ENCODE measurements at places on chromosomes 2 and 18.
A peak's percentile ranks its signal among the peaks of the same experiment; 100 is the strongest.

DNA sequence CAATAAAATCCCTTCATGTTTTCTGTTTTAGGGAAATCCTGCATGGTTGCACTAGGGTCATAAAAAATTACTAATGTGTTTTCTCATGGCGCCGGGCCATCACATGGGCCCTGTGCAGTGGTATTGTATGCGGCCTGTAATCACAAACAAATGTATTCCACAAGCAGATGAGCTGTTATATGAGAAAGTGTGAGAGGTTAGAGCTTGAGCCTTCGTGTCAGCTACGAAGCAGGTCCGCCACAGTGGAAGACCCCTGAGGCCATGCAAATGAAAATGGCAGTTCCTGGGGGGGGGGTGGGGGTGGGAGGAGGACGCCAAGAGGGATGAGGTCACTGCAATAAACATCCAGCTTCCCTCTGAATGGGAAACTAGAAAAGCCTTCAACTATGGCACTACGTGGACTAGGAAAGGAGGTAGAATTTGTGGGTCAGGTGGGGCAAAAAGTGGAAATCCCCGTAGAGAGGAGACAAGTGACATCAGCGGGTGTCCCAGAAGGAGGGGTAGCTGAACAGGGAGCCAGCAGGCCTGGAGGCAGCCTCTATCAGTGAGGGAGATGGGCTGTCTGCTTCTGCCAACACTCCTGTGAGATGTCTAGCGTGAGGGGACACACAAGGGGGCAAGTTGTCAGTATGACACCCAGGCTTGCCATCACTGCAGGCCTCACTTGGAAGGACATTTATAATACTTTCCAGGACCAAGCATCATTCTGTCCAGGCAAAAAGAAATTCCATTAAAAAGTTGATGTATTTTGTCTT lies 130.3 kb upstream of the CTAGE1 start:
- DNase-seq, result no peak

GRCh38 chr2:112920923-112921532 lies 10.1 kb downstream of the IL37 start:
- DNase-seq, result no peak

- DNase-seq, result no peak
Measured at GRCh38 chr2:9650119-9650821, 19.5 kb upstream of the YWHAQ start.

GRCh38 chr2:159890551-159891266 lies 92.7 kb upstream of the CD302 start:
- DNase-seq, result no peak

GRCh38 chr18:9827793-9828505 lies 57.8 kb upstream of the TXNDC2 start:
- DNase-seq, result no peak

- no peak for DNase-seq
Measured at GRCh38 chr2:217816396-217816869, 186.4 kb downstream of the TNS1 start.

GRCh38 chr18:78430131-78430758 lies 549.4 kb upstream of the SALL3 start:
- no peak for DNase-seq

GRCh38 chr2:217085543-217085942 lies 225.7 kb upstream of the TNP1 start:
- no peak for DNase-seq

- DNase-seq, result no peak
Measured at GRCh38 chr2:20806286-20806685, 16.6 kb downstream of the LDAH start.

GRCh38 chr2:71174207-71174606 lies 43.8 kb downstream of the MPHOSPH10 start:
- no peak for DNase-seq

DNA sequence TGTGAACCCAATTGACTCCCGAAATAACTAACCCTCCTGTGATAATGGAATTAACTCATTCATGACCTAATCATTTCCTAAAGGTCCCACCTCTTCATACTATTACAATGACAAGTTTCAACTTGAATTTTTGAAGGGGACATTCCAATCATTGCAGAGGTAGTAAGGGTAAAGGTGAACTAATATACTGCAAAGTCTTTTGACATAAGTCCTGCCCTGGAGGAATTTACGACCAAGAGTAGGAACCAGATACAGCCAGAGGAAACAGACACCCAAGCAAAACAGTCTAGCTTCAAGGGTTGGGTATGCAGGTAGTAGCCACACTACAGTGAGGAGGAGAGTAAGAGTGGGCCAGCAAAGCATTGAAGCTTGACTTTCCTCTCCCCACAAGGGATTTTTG lies 1.2 kb upstream of the SRBD1 start:
- no peak for DNase-seq

GRCh38 chr2:206289391-206289790 lies 14.9 kb downstream of the ZDBF2 start:
- no peak for DNase-seq

DNA sequence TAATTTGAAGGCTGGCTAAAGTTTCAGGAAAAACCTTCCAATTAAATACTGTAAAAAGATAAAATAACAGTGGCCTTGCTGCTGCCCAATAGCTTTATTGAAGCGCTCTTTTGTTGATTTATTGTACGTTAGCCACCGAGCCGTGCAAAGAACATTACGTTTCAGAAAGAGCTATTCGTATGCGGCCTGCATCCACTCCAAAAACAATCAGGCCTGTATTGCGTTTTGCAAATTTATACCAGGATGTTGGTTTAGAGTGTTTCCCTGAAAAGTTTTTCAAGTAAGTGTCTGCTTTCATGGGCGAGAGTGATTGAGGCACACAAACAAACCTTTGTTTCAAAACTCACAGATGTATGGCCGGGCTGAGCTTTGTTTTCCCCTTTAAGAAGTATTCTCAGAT lies 257.2 kb upstream of the SALL3 start:
- DNase-seq, result no peak

- DNase-seq, result no peak
Measured at GRCh38 chr2:223169830-223170605, 118.0 kb downstream of the KCNE4 start.

GRCh38 chr18:2310886-2311285 lies 260.4 kb downstream of the METTL4 start:
- no peak for DNase-seq

- DNase-seq, result no peak
Measured at GRCh38 chr2:69366-70344, 23.4 kb upstream of the FAM110C start.

- DNase-seq, result no peak
Measured at GRCh38 chr2:75465317-75465984, 95.3 kb downstream of the EVA1A start.

GRCh38 chr2:56444339-56444738 lies 260.5 kb downstream of the CCDC85A start:
- DNase-seq, result no peak

DNA sequence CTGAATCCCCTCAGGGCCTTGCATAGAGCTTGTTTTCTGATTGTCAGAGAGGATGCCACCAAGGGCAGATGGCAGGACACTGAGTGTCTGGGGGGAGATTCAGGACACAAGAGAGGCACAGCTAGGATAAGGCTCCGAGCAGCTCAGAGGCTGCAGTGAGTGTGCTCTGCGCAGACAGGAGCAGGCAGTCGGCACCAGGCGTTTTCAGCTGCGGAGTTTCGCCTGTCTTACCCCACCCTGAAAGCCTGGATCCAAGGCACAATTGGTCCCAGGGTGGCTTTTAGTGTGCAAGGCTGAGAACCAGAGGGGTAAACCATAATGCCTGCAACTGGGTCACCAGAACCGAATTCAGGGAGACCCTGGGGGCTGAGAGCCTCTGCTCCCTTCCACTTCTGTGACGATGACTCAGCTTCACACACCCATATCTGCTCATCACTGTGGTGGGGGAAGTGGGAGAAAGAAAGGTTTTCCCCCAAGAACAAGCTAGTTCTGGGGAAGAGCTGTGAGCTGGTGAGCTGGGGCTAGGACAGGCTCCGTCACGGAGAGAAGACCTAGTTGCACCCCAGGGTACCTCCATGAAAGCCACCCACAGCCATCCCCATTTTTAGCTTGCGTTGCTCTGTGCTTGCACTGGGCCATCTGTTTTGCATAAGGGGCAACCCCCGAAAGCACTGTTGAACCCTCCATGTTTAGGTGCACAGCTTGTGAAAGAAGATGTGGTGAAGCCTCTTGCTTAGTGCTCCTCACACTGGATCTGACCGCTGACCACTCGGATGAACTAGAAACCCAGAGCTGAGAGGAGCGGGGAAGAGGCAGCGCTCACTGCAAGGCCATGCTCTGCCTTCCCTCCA lies 173.7 kb downstream of the CELF4 start:
- no peak for DNase-seq

DNA sequence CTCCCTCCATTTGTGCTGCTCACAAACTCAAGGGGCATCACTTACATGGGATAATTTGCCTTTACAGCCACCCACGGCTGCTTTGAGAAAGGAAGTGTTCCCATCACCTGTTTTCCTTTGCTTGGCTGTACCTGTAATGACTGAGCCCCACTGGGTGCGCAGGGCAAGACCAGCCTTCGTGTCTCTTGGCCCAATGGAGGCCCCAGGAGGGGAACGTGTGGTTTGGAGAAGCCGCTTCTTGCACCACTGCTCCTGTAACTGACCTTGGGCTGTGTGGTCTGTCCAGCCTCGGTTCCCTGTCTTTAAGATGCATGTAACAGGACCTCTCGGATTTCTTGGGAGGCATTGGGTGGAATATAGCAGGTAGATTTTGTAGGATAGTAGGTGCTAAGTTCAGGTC lies 41.1 kb downstream of the LDLRAD4 start:
- no peak for DNase-seq

- DNase-seq, result no peak
Measured at GRCh38 chr18:9337873-9338272, 3.3 kb downstream of the TWSG1 start.

DNA sequence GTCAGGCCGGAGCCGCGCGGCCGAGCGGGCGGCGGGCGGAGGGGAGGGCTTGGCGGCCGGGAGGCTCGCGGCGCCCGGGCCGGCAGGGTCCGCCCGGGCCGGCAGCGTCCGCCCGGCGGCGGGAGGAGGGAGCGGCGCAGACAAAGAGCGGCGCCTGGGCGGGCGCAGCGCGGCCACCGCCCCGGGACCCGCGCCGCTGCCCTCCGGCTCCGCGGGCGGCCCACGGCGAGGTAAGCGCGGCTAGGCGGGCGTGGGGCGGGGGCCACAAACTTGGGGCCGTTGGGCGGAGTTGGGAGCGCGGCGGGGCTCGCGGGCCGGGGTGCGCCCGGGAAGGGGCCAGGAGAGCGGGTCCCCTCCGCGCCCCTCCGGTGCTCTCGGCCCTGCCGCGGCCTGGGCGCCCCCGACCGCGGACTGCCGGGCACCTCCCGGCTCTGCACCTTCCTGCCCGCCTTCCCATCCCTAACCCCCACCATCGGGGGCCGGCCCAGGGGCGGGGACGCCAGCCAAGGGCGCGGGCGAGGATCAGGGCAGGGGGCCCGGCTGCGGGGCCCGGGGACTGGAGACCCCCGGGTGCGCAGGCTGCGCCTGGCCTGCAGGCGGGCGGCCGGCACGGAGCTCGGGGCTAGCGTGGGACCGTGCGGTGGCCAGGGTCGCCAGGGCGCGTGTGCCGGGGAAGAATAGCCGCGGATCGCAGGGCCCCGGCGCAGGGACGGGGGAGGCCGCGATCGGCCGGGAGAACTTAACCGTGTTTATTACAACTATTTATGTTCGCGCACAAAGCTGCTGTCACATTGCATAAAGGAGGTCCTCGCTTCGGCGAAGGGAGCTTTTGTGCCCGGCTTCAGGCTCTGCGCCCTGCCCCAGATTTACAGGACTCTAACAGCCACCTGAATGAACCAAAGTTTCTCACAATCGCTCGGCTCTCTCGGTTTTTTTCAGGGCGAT lies at the start of gene NCK2:
TSS of gene NCK2 (plus strand) at position 4 of the 945 bp plus-strand sequence. CDS start 110,152 bp downstream, outside the sequence.
- DNase-seq, result peak; percentile 60

GRCh38 chr2:42974169-42974720 lies 181.9 kb upstream of the HAAO start:
- no peak for DNase-seq

GRCh38 chr2:9315280-9315847 lies 108.0 kb downstream of the ITGB1BP1 start:
- no peak for DNase-seq

DNA sequence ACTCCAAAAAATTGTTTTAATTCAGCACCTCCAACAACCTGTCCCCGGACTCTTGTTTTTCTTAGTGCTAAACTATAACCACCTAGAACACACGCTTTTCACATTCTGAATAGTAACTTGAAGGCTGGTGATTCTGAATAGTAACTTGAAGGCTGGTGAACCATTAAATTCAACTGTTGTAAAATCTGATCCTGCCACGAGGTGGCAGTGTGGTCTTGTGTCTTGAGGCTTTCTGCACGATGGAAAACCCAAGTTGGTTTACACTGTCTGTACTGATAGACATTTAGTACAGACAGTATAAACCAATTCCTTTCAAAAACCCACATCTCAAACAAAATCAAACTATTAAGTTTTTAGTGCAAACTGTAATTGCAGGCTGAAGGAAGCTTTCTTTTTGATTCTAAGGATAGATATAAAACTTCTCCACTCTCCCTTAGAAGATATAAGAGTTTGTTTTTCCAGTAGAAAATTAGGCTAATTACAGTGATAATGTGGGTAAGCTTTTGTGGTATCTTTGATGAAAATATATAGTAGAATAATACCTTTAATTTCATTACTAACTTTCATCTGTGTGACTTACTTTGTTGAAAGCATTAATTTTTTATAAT lies 57.6 kb downstream of the VAPA start:
- peak; percentile 68 for DNase-seq

DNA sequence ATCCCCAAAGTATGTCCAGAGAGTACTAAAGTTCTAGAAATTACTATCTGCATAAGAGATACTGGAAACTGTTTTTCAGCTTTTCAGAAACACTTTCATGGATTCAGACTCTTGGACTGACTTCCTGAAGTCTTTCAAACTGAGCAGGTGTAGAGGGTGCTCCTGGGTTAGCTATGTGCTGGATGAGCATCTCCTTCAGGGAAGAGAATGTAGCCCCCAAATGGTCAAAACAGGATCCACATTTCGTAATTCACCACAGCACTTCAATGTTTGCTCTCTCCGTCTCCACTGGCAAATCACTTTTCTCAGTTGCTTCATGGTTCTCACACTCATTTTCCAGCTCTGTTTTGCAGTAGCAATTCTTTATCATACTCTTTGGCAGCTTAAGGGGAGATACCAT lies 23.2 kb upstream of the SATB2 start:
- DNase-seq, result no peak

DNA sequence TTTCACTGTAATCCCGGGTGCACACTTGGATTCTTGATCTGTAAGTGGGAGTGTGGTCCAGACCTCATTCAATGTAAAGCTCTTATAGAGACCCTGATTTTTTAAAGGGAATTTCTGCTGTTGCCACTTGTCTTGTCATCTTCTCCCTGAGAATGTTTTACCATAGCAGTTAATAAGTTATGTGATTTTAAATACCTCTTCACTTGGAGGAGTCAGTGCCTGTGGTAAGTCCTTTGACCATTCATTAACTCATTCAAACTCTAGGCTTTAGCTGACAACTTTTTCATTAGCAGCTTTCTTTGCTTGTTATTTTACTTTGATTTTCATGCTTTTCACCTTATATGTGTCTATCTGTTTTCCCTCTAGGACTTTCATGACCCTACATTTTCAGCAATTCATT lies 51.3 kb downstream of the FMNL2 start:
- no peak for DNase-seq

- no peak for DNase-seq
Measured at GRCh38 chr2:15718944-15719323, 127.3 kb downstream of the DDX1 start.

GRCh38 chr18:40529478-40529877 lies 1425.6 kb upstream of the PIK3C3 start:
- no peak for DNase-seq

Measured in germinal center (tissue), 1 donor.